ENCODE measurements at places on chromosomes 2 and 18. TPM values are rescaled to one million over a fixed set of nuclear protein-coding genes. Genes with fewer than 3 reads are reported as not detected.

- DNase-seq, result no peak
- no peaks in the 10 kb centered on the region for H3K27me3 ChIP-seq
- H3K36me3 ChIP-seq, result no peaks in the 10 kb centered on the region
- no peak overlapping the region for H3K27ac ChIP-seq
- no peak overlapping the region for H3K4me3 ChIP-seq
- H3K4me1 ChIP-seq, result no peaks in the 10 kb centered on the region
These were observed 336.5 kb downstream of the MEIS1 start for GRCh38 chr2:66771359-66771976.

DNA sequence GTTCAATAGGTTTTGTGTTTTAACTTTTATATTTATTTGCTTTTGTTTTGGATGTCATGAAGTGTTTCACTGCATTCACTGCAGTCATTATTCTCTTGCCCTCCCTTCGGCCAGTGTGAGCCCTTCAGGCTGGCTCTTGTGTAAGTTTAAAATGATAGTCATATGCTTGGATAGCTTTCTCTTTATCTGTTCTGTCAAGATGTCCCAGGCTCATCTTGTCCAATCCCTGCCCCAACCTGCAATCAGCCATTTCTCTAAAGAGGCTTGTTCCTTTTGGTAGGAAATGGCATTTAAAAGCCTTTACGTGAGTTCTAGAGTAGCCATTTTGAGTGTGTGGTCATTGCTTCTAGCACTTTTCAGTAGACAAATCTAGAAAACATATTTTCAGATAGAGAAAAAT lies 238.0 kb upstream of the SLC39A10 start:
- no peak for DNase-seq
- H3K4me3 ChIP-seq, result no peak overlapping the region

DNA sequence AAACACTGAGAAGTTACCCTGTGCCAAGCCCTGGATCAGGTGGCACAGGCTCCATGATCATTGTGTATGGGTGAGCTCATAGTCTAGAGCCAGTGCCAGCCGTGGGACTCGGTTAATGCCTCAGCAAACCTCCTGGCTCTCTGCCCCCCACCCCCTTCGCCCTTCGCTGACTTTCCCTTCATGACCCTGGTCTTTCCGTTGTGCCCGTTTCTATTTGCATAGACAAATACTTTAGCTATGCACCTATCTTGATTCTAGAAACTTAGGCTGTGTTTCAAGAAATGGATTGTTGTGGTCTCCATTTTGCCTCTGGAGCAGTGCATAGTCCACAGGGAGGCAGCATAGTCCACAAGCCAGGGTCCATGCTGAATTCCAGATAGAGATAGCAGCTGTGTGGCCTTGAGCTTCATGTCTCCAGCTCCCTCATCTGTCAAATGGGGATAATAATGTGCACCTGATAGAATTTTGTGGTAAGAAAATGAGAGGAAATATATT lies 44.8 kb upstream of the KDM3A start:
- no peaks in the 10 kb centered on the region for H3K27me3 ChIP-seq
- no peak overlapping the region for H3K4me3 ChIP-seq
- no peak overlapping the region for H3K27ac ChIP-seq
- H3K36me3 ChIP-seq, result no peaks in the 10 kb centered on the region
- no peak for DNase-seq

- H3K4me1 ChIP-seq, result peaks cover 28% of the 10 kb centered on the region
- H3K27ac ChIP-seq, result peak overlapping the region; percentile 34
- H3K27me3 ChIP-seq, result no peaks in the 10 kb centered on the region
- no peak for DNase-seq
These were observed 19.9 kb downstream of the MBOAT2 start for GRCh38 chr2:8983571-8983970.

Gene VIL1
- polyA plus RNA-seq, result 1.1 TPM

- no peaks in the 10 kb centered on the region for H3K4me1 ChIP-seq
- no peak overlapping the region for H3K27ac ChIP-seq
- no peak overlapping the region for H3K4me3 ChIP-seq
- H3K36me3 ChIP-seq, result no peaks in the 10 kb centered on the region
These were observed 18.2 kb downstream of the IGFBP2 start for GRCh38 chr2:216651351-216651881.

- H3K4me1 ChIP-seq, result no peaks in the 10 kb centered on the region
- no peak overlapping the region for H3K4me3 ChIP-seq
- no peak overlapping the region for H3K27ac ChIP-seq
- no peaks in the 10 kb centered on the region for H3K36me3 ChIP-seq
- DNase-seq, result no peak
- H3K27me3 ChIP-seq, result no peaks in the 10 kb centered on the region
These were observed 39.7 kb upstream of the CWC22 start for GRCh38 chr2:180046776-180047175.

GRCh38 chr2:83602753-83603152 lies 856.3 kb downstream of the SUCLG1 start:
- H3K4me3 ChIP-seq, result no peak overlapping the region
- no peaks in the 10 kb centered on the region for H3K36me3 ChIP-seq
- H3K27me3 ChIP-seq, result no peaks in the 10 kb centered on the region
- no peak for DNase-seq
- no peaks in the 10 kb centered on the region for H3K4me1 ChIP-seq

Gene TMEFF2
- polyA plus RNA-seq, result 0.24 TPM

Gene NLRC4
- 1.4 TPM for polyA plus RNA-seq

Gene ST8SIA3
- polyA plus RNA-seq, result 0.24 TPM

Gene UXS1
- polyA plus RNA-seq, result 90.9 TPM

DNA sequence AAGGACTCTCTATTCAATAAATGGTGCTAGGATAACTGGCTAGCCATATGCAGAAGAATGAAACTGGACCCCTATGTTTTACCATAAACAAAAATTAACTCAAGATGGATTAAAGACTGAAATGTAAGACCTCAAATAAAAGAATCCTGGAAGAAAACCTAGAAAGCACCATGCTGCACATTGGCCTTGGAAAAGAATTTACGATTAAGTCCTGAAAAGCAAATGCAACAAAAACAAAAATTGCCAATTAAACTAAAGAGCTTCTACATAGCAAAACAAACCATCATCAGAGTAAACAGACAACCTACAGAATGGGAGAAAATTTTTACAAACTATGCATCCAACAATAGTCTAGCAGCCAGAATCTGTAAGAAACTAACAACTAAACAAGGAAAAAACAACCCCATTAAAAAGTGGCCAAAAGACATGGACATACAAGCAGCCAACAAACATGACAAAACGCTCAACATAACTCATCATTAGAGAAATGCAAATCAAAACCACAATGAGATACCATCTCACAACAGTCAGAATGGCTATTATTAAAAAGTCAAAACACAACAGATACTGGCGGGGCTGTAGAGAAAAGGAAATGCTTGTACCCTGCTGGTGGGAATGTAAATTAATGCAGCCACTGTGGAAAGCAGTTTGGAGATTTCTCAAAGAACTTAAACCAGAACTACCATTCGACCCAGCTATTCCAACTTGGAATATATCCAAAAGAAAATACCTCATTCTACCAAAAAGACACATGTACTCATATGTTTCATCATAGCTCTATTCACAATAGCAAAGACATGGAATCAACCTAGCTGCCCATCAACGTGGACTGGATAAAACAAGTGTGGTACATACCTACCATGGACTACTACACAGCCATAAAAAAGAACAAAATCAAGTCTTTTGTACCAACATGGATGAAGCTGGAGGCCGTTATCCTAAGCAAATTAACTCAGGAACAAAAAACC lies 30.6 kb downstream of the SEPTIN10 start:
- no peak overlapping the region for H3K27ac ChIP-seq
- no peaks in the 10 kb centered on the region for H3K4me1 ChIP-seq
- no peak overlapping the region for H3K4me3 ChIP-seq
- H3K36me3 ChIP-seq, result peaks cover 16% of the 10 kb centered on the region

Gene SCN2A
- polyA plus RNA-seq, result 0.43 TPM

GRCh38 chr2:237475704-237476141 lies 11.3 kb upstream of the MLPH start:
- H3K27ac ChIP-seq, result peak overlapping the region; percentile 98
- peaks cover 23% of the 10 kb centered on the region for H3K4me1 ChIP-seq
- no peak for DNase-seq
- H3K4me3 ChIP-seq, result peak overlapping the region; percentile 54

DNA sequence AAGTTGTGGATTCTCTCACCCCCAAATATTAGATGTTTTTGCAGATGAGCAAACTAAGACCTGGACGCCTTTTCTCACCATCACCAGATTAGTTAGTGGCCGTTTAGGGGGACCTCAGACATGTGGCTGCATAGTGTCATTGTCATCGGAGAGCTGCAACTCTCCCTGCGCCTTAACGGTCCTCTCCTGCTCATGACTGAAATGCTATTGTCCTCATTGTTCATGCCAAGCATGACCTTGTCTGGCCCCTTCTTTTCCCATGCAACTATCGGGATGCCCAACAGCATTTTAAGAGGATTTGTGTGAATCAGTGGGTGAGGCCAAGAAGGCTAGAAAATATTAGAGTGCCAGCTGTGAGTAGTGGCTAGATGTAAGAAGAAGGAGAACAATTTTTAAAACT lies 174.2 kb downstream of the SOCS6 start:
- peaks cover 5% of the 10 kb centered on the region for H3K27me3 ChIP-seq
- no peak overlapping the region for H3K4me3 ChIP-seq
- DNase-seq, result no peak
- H3K36me3 ChIP-seq, result no peaks in the 10 kb centered on the region
- H3K4me1 ChIP-seq, result peaks cover 4% of the 10 kb centered on the region

Gene TMEM178A
- polyA plus RNA-seq, result 11.1 TPM

GRCh38 chr18:43049021-43049420 lies 66.5 kb downstream of the RIT2 start:
- H3K27ac ChIP-seq, result no peak overlapping the region
- H3K27me3 ChIP-seq, result no peaks in the 10 kb centered on the region
- no peak for DNase-seq
- H3K4me3 ChIP-seq, result no peak overlapping the region

- peaks cover 6% of the 10 kb centered on the region for H3K4me1 ChIP-seq
- H3K27ac ChIP-seq, result no peak overlapping the region
- no peaks in the 10 kb centered on the region for H3K27me3 ChIP-seq
- no peak overlapping the region for H3K4me3 ChIP-seq
- no peak for DNase-seq
- H3K36me3 ChIP-seq, result no peaks in the 10 kb centered on the region
These were observed 123.2 kb downstream of the CABYR start for GRCh38 chr18:24262087-24262486.

Gene KIF1A
- 4.2 TPM for polyA plus RNA-seq

GRCh38 chr2:127228102-127228501 lies 8.0 kb upstream of the CYP27C1 start:
- no peaks in the 10 kb centered on the region for H3K4me1 ChIP-seq
- H3K4me3 ChIP-seq, result no peak overlapping the region
- no peak overlapping the region for H3K27ac ChIP-seq
- no peak for DNase-seq
- H3K27me3 ChIP-seq, result no peaks in the 10 kb centered on the region
- no peaks in the 10 kb centered on the region for H3K36me3 ChIP-seq

DNA sequence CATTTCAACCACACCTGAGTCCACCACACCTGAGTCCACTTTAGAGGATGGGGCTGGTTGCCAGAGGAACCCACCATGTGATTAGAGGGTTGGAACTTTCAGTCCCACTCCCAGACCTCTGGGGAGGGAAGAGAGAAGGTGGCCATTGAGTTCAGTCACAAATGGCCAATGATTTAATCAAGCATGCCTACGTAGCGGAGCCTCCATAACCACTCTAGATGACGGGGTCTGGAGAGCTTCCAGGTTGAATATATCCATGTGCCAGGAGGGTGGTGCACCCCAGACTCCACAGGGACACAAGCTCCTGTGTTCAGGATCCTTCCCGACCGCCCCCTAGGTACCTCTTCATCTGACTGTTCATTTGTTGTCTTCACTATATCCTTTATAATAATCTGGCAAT lies 53.3 kb downstream of the CYBRD1 start:
- no peaks in the 10 kb centered on the region for H3K4me1 ChIP-seq
- no peak overlapping the region for H3K27ac ChIP-seq
- H3K4me3 ChIP-seq, result no peak overlapping the region
- DNase-seq, result no peak
- H3K27me3 ChIP-seq, result no peaks in the 10 kb centered on the region
- H3K36me3 ChIP-seq, result no peaks in the 10 kb centered on the region

GRCh38 chr2:237616373-237616733 lies 11.0 kb upstream of the LRRFIP1 start:
- no peaks in the 10 kb centered on the region for H3K27me3 ChIP-seq
- H3K27ac ChIP-seq, result peak overlapping the region; percentile 59
- H3K4me3 ChIP-seq, result no peak overlapping the region
- DNase-seq, result no peak

Data from left lung (tissue), 14 donors.